ENCODE measurements at places on chromosomes 11 and 22.

- DNase-seq, result no peak
Observed at GRCh38 chr11:102253020-102253715, 64.1 kb upstream of the BIRC3 start.

DNA sequence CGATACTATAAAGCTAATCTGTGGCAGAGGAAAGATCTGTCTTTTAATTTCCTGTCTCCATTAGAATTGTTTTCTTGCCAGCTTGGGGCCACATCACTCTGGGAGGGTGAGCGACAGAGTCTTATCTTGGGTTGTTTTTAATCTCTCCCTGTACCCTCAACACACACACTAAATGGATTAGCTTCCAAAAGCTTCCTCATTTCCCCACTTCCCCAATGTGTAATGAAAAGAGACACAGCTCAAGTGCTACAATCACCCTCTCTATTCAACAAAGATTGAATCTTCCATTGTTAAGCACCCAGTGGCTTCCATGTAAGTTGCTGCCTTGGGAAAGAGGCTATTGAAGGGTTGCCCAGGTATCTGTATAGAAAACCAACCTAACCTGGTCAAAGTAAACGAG, 6.1 kb upstream of the ASCL3 start:
- no peak for DNase-seq

- DNase-seq, result no peak
Observed at GRCh38 chr11:26944866-26945664, 48.8 kb upstream of the FIBIN start.

DNA sequence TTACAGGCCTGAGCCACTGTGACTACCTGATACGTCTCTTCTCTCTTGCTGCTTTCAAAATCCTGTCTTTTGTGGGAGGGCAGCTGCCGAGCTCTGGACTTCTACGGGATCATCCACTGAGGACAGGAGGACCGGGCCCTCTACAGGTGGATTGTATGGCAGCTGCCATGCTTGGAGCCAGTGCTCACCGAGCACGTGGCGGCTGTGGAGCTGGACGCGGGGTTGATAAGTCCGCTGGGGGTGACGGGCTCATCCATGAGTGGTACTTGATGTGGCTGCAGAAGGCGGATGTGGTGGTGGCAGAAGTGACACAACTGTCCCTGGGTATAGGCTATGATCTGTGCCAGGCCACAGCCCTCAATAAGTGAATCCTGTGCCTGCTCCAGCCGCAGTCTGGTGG, 1.8 kb upstream of the CYP2D6 start:
- DNase-seq, result no peak

DNA sequence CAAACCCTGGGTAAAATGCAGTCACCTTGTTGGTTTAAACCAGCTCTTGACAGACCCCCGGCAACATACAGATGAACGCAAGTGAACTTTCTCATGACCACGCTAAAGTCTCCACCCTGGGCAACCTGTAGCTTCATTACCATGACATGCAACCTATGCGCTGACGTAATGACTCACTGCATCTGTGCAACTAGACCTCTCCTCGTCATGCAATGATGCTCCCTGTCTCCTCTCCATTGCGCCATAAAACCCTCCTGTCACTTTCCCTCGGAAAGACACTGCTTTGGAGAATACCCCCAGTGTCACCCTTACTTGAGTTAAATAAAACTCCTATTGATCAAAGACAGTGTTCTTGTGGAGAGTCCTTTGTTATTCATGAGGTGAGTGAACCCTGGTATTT, 52.5 kb downstream of the RCN1 start:
- no peak for DNase-seq

GRCh38 chr11:29996016-29996415, 20.8 kb downstream of the KCNA4 start:
- DNase-seq, result no peak

- no peak for DNase-seq
Observed at GRCh38 chr22:21697021-21697771, 31.4 kb downstream of the PPIL2 start.

- DNase-seq, result peak; percentile 59
Observed at GRCh38 chr11:46729110-46730027, 10.4 kb downstream of the F2 start.

DNA sequence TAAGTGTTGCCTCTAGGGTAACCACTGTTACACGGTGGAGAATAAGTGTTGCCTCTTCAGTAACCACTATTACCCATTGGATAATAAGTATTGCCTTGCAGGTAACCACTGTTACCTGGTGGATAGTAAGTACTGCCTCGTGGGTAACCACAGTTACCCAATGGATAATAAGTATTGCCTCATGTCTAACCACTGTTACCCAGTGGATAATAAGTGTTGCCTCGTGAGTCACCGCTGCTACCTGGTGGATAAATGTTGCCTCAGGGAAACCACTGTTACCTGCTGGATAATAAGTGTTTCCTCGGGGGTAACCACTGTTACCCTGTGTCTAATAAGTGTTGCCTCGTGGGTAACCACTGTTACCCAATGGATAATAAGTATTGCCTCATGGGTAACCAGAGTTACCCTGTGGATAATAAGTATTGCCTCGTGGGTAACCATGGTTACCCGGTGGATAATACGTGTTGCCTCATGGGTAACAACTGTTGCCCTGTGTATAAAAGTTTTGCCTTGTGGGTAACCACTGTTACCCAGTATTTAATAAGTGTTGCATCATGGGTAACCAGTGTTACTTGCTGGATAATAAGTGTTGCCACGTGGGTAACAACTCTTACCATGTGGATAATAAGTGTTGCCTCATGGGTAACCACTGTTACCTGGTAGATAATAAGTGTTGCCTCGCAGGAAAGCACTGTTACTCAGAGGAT, 12.3 kb upstream of the NXPE4 start:
- DNase-seq, result no peak

- no peak for DNase-seq
Observed at GRCh38 chr22:42493393-42493792, 26.2 kb downstream of the RRP7A start.

GRCh38 chr11:96197801-96198701, 144.9 kb downstream of the MAML2 start:
- no peak for DNase-seq

DNA sequence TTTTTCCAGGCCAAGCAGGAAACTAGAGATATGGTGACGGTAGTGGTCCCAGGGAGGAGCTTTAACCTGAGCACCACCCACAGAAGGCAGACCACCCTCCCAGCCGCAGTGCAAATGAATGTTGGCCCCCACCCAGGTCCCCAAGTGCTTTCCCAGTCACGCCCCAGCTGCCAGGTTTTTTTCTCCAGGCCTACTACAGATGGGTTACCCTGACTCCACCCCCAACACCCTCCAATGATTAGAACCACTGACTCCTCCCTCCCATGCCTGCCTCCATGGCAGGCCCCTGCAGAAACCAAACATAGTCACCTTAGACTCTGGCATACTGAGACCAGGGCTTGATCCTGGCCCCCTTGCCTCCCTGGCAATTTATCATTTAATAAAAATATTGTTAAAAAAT, 58.7 kb upstream of the CHST1 start:
- no peak for DNase-seq

GRCh38 chr22:22086501-22087158, 104.0 kb upstream of the TOP3B start:
- no peak for DNase-seq

- DNase-seq, result no peak
Observed at GRCh38 chr11:30388957-30389356, 66.1 kb downstream of the ARL14EP start.

DNA sequence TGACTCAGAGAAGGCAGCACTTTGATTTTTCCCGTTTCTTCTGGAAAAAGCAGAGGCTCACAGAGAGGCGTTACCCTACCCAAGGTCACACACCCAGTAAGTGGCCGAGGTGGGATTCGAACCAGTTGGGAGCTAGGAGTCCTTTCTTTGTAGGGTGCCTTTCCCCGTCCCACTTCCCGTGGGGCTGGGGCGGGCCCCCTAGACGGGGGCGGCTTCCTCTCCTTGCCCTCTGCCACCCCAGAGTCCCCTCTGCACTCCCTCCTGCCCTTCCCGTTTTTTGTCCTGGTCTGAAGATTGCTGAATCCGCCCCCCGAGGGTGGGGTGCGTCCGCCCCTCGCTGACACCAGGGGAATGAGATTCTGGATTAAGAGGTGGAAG, 747 bp downstream of the TPCN2 start:
- no peak for DNase-seq

DNA sequence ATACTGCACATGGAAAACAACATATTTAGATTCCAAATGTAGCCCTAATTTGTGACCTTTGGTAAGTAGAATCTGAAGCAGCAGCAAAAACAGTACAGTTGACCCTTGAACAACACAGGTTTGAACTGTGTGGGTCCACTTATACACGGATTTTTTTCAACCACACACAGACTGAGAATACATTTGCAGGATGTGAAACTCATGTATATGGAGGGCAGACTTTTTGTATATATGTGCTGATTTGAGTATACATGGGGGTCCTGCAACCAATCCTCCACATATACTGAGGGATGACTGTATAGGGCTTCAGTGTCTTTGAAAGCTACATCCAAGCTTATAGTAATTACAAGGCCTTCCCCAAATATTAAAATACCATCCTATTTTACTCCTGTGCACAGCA, 120.5 kb downstream of the MPPED2 start:
- no peak for DNase-seq

- DNase-seq, result no peak
Observed at GRCh38 chr22:23938328-23939016, 22.5 kb downstream of the GSTT2B start.

DNA sequence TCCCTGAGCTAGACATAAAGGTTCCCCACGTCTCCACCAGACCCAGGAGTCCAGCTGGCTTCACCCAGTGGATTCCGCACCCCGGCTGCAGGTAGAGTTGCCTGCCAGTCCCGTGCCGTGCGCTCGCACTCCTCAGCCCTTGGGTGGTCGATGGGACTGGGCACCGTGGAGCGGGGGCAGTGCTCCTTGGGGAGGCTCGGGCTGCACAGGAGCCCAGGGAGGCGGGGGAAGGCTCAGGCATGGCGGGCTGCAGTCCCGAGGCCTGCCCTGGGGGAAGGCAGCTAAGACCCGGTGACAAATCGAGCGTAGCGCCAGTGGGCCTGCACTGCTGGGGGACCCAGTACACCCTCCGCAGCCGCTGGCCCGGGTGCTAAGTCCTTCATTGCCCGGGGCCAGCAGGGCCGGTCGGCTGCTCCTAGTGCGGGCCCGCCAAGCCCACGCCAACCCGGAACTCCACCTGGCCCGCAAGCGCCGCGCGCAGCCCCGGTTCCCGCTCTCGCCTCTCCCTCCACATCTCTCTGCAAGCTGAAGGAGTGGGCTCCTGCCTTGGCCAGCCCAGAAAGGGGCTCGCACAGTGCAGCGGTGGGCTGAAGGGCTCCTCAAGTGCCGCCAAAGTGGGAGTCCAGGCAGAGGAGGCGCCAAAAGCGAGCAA, 9.5 kb upstream of the TREH start:
- no peak for DNase-seq
